Type B pancreatic cell (in vitro differentiated cells): ENCODE measurements at places on chromosomes 6 and 20.
A peak's percentile ranks its signal among the peaks of the same experiment; 100 is the strongest.

DNA sequence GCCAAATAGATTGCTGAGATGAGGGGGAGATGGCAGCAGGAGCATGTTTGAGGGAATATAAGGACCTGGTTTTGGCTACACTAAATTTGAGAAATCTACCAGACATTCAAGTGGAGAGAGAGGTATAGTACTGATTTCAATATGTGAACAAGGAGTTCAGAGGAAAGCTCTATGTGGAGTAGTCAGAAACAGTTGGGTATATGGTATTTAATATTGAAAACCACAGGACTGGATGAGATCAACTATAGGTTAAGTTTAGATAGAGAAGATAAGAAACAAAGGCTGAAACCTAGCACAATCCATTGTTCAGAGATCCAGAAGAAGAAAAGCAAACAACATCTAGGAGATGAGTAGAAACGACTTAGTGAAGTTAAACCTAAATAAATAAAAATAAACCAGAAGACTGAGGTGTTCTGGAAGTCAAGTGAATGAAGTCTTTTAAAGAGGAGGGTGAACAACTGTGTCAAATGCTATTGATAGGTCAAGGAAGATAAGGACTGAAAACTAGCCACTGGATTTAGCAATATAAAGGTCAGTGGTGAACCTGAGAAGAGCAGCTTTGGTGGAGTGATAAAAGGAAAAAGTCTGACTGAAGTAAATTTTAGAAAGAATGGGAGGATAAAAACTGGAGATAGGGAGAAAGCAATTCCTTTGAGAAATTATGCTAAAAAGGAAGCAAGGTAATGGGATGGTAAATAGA lies 121.2 kb upstream of the RUNX2 start:
- no peaks in the 10 kb centered on the region for H3K27me3 ChIP-seq
- H3K4me1 ChIP-seq, result no peaks in the 10 kb centered on the region
- H3K4me3 ChIP-seq, result no peak overlapping the region
- no peak overlapping the region for H3K27ac ChIP-seq

DNA sequence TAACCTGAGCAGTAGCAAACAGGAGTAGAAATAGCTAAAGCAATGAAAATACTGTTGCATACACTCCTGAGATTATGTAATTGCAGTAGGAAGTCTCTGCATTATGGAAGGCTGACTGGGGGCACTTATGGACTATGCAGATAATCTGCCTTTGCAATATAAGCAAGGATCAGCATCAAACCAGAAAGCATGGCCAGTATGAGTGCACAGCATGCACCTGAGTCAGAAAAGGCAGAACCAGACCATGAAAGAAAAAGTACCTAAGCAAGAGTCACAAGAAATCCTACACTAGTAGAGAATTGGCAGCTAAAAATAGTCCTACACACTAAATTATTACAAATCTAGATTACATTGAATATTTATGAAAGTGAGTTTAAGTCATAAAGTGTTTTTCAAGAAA lies 164.3 kb downstream of the KIF6 start:
- H3K27me3 ChIP-seq, result no peaks in the 10 kb centered on the region
- no peaks in the 10 kb centered on the region for H3K36me3 ChIP-seq
- H3K4me3 ChIP-seq, result no peak overlapping the region
- no peaks in the 10 kb centered on the region for H3K4me1 ChIP-seq
- no peak for DNase-seq
- H3K27ac ChIP-seq, result no peak overlapping the region

DNA sequence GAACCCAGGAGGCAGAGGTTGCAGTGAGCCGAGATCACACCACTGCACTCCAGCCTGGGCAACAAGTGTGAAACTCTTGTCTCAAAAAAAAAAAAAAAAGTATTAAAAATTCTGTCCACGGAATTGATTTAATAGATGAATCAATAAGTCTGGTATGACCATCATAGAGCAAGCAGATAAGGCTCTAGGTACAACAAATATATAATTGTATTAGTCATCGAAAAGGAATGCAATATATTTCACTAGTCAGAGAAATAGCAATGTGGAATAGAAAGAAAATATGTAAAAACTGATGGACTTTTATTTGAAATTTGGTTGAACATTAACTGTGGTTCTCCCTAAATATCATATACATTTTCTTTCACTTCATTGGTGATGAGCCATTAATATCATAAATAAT lies 476.8 kb upstream of the AGPAT4 start:
- no peak overlapping the region for H3K27ac ChIP-seq
- no peaks in the 10 kb centered on the region for H3K27me3 ChIP-seq
- no peak overlapping the region for H3K4me3 ChIP-seq
- DNase-seq, result no peak

DNA sequence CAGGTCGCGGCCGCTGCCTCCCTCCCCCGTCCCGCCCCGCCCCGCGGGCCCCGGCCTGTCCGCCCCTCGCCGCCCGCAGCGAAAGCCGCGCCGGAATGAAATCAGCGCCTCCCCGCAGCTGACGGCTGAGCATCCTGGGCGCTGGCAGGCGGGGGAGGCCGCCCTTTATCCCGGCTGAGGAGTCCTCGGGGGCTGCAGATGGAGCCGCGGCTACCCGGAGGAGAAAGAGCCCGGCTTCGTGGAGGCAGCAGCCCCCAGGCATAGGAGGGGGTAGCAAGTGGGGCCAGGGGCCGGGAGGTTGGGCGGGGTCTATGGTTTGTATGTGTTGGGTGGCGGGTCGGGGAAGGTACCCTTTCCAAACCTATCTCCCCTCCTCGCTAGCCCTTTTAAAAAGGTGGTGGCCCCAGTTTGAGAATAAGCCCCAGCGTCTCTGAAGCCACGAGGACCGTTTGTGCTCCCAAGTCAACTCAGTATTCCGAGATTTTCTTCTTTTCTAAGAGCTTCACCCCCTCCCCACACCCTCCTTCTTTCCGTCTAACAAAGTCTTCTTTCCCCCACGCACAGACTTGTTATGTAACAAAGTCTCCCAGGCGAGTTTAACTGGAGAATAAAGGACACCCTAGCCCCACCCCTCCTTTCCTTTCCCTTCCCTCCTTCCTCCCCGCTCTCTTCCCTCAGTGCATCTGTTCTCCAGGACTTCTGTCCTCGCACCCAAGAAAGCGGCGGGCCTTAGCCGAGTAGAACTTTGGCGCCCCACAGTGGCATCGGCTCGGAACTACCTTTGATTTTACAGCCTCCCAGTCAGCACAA lies 11.0 kb downstream of the POU3F2 start:
- H3K27ac ChIP-seq, result no peak overlapping the region
- peaks cover 6% of the 10 kb centered on the region for H3K36me3 ChIP-seq
- peak; percentile 86 for DNase-seq
- peaks cover 92% of the 10 kb centered on the region for H3K27me3 ChIP-seq
- H3K4me3 ChIP-seq, result peak overlapping the region; percentile 87

DNA sequence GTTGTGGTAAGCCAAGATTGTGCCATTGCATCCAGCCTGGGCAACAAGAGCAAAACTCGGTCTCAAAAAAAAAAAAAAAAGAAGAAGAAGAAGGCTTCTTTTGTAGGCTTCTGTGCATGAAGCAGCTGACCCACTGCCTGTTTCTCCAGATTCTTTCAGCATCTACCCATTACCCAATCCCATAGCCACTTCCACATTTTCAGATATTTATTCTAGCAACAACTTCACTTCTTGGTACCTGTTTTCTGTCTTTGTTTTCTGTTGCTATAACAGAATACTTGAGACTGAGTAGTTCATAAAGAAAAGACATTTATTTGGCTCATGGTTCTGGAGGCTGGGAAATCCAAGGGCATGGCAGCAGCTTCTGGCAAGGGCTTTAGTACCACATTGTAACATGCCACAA lies 95.3 kb upstream of the SGK1 start:
- no peaks in the 10 kb centered on the region for H3K36me3 ChIP-seq
- H3K4me3 ChIP-seq, result no peak overlapping the region
- peaks cover 17% of the 10 kb centered on the region for H3K4me1 ChIP-seq
- H3K27ac ChIP-seq, result no peak overlapping the region
- H3K27me3 ChIP-seq, result peaks cover 14% of the 10 kb centered on the region
- no peak for DNase-seq
